ENCODE measurements at places on chromosomes 16 and 17.

GRCh38 chr16:68291227-68291626 is 19.5 kb downstream of the SLC7A6OS start:
- H3K4me3 ChIP-seq: no peak overlapping the region
- H3K4me1 ChIP-seq: no peaks in the 10 kb centered on the region
- peaks cover 6% of the 10 kb centered on the region for H3K36me3 ChIP-seq
- DNase-seq: no peak

DNA sequence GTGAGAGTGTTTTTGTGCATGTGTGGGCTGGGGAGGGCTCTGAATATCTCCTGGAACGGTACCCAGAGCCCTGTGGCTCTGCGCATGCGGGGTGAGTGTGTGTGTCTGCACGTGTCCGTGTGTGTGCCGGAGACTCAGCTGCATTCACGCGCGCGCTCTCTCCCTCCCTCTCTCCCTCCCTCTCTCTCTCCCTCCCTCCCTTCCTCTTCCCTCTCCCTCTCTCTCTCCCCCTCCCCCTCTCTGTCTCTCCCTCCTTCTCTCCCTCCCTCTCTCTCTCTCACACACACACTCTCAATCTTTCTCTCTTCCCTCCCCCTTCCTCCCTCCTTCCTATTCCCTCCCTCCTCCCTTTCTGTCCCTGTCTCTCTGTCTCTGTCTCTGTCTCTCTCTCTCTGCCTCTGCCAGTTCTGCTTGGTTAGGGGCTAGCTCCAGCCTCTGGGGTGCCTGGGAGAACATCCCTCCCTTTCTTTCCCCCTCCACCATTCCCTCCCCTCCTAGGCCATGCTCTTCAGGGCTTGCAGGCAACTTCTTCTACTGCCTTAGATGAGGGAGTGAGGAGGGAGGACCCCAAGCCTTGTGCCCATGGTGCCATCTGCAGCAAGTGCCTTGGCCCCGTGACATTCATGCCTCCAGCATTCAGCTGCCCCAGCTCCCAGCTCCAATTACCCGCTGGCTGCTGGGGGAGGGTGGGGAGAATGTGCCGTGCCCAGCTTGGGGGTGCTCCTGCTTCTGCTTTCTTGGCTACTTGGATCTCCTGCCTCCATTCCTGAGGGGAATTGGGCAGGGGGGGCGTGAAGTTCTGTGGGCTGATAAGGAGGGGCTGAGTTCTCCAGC is 6.4 kb downstream of the THRA start:
- H3K27me3 ChIP-seq: no peaks in the 10 kb centered on the region
- H3K4me1 ChIP-seq: peaks cover 7% of the 10 kb centered on the region
- H3K36me3 ChIP-seq: no peaks in the 10 kb centered on the region

GRCh38 chr16:648071-648780 is 939 bp upstream of the WDR90 start:
- peak overlapping the region; percentile 53 for H3K27ac ChIP-seq
- no peaks in the 10 kb centered on the region for H3K27me3 ChIP-seq
- H3K4me3 ChIP-seq: peak overlapping the region; percentile 68

DNA sequence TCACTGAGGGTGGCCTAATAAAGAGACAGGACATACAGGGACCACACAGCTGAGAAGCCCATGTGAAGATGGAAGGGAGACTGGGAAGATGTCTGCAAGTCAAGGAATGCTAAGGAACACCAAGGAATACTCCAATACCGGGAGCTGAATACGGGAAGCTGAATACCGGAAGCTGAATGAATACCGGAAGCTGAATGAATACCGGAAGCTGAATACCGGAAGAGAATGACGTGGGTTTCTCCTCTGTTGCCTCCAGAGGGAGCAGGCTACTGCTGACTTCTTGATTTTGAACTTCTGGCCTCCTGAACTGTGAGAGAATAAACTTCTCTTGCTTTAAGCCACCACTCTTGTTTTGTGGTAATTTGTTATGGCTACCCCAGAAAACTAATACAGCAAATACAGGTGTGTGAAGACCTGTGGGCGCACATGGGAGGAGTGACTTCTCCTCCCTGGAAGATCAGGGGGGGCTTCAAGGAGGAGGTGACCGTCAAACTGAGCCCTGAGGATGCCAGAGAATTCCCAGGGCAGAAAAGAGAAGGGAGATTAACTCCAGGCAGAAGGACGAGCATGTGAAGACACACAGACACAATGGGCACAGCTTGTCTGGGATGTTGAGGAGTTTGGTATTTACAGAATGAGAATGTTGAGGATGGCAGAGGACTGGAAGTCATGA is 259.9 kb downstream of the IRF8 start:
- no peaks in the 10 kb centered on the region for H3K27me3 ChIP-seq
- H3K4me1 ChIP-seq: no peaks in the 10 kb centered on the region
- H3K4me3 ChIP-seq: no peak overlapping the region
- no peaks in the 10 kb centered on the region for H3K36me3 ChIP-seq
- no peak overlapping the region for H3K27ac ChIP-seq

- no peak overlapping the region for H3K27ac ChIP-seq
- no peaks in the 10 kb centered on the region for H3K4me1 ChIP-seq
- DNase-seq: no peak
- no peaks in the 10 kb centered on the region for H3K27me3 ChIP-seq
- H3K4me3 ChIP-seq: no peak overlapping the region
Observed at GRCh38 chr16:72744076-72744793, 303.7 kb downstream of the ZFHX3 start.

GRCh38 chr16:81649561-81650184 is 129.4 kb upstream of the PLCG2 start:
- no peaks in the 10 kb centered on the region for H3K4me1 ChIP-seq
- no peak for DNase-seq
- H3K4me3 ChIP-seq: no peak overlapping the region
- H3K27me3 ChIP-seq: no peaks in the 10 kb centered on the region
- H3K27ac ChIP-seq: no peak overlapping the region

Measured in aorta (tissue), 5 donors.